Fibroblast of skin of abdomen (primary cell): ENCODE measurements at places on chromosomes 6 and 20.
A peak's percentile ranks its signal among the peaks of the same experiment; 100 is the strongest.

GRCh38 chr6:105250533-105250932 is 70.7 kb upstream of the POPDC3 start:
- DNase-seq = peak; percentile 73

GRCh38 chr6:14026831-14027539 is 90.6 kb upstream of the CD83 start:
- peak; percentile 56 for DNase-seq

DNA sequence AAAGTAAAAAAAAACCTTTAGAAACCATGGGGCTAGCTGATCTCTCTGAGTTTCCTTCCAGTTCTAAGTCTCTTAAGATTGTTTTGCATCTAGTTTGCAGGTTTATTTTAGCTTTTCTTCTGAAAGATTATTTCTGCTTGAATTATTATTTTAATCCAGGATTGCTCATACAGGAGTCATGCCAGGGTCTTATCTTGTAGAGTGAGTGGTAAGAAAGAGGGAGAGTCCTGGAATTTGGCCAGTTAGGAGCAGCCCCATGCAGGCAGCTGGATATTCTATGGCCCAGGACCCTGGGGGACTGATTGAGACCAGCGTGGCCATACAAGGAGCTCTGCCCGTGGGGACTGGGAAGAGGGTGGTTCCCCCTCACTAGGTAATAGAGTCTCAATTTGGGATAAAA is 178.9 kb upstream of the HEY2 start:
- no peak for DNase-seq

- no peak for DNase-seq
These were observed 33.1 kb downstream of the FGD2 start for GRCh38 chr6:37038292-37039198.

DNA sequence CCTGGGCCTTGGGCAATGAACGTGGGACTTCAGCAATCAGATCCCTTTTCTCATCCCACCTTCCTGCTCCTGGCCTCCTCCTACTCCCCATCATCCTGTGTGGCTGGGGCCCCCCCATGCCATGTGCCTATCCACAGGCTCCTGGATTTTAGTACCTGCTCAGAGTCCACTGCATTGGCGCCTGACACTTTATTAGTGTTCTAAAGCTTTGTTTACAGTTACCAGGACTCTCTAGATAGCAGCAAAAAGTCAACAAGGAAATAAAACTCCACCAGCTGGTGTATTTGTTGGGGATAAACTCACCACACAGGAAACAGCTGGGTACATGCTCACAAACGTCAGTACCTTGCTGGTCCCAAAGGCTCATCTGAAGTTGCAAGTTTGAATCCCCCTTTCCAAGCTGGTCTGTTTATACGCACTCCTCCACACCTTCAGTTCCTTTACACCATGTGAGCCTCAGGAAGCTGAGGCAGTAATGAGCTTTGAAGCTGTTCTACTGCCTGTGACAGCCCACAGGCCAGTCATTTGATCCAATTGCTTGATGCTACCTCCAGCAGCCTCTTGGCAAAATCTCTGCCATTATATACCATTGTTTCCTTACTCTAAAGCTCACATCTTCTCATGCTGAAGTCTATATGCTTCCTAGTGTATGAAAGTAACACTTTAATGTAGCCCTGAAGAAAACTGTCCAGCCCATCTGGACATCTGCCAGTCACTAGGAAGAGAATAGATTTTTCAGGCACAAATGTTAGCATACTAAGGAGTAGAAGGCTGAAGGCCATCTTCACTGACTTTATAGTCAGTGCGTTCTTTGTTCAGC is 76.6 kb downstream of the ANKEF1 start:
- DNase-seq = no peak

DNA sequence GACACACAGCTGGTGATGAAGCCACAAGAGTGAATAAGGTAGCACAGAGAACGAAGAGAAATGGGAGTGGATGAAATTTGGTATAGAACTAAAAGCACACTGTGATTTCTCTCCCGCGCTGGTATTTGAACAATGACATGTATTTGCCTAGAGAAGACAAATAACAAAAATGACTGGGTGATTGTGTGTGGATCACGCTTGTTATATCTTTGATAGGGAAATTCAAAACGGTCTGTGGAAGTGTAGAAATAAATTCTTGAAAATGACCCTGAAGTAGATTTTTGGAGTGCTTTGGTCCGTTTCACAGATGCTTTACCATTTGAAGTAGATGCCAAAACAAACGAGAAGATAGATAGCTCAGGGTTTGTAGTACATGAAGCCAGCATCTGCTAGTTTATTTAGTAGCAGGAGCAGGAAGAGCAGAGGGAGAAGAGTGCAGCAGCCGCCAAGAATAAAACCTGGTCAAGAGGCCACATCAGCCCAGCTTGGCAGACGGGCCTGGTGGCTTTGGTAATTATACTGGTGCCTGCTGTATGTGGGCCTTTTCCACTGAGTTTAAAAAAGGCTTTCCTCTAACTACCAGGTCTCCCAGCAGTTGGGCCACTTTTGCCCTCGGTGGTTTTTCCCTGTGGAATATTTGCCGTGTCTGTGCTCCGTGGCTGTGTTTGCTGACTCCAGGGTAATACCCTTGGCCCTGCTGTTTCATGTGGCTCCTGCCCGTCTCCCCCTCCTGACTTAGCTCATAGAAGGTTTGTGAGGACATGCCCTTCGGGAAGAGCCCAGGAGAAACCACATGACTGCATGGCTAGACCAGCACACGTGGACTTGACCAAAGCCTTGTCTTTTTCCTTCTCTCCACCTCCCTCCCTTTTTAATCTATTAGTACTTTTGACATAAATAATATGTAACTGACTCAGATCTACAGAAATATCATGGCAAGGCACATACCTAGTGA is 294.0 kb downstream of the SOX4 start:
- DNase-seq = peak; percentile 63

DNA sequence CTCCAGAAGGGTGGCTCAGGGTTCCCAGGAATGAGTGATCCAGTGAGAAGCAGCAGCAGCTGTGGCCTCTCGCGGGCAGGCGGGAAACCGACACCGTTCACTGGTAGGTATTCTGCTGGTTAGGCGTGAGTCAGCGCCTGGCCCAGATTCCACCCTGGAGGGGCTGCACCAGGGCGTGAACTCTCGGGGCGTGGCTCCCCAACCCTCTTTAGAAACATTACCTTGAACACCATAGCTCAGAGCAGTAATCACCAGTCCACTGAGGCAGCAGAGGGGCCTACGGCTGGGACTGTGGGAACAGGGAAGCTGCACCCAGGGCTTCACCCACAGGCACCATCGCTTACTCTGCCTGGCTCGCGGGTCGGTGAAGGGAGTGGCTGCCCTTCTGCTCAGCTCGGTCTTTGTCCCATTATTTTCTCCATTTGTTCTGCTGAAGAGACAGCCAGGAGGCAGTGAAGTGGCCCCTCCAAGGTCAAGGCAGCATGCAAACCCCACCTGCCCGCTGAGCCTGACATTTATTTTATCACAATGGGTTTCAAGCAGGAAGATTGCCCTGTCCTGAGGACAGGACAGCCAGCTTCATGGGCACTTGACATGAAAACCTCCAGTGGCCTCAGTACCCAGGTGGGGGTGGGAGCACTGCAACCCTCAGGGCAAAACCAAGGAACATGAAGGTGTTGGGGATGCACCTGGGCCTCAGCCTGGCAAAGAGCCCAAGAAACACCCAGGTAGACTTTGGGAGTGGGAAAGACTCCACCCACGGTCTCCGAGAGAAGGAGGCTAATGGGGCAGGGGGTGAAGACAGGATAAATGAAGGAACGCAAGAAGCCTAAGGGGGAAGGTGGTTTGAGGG is 51.0 kb upstream of the CD93 start:
- DNase-seq = no peak

DNA sequence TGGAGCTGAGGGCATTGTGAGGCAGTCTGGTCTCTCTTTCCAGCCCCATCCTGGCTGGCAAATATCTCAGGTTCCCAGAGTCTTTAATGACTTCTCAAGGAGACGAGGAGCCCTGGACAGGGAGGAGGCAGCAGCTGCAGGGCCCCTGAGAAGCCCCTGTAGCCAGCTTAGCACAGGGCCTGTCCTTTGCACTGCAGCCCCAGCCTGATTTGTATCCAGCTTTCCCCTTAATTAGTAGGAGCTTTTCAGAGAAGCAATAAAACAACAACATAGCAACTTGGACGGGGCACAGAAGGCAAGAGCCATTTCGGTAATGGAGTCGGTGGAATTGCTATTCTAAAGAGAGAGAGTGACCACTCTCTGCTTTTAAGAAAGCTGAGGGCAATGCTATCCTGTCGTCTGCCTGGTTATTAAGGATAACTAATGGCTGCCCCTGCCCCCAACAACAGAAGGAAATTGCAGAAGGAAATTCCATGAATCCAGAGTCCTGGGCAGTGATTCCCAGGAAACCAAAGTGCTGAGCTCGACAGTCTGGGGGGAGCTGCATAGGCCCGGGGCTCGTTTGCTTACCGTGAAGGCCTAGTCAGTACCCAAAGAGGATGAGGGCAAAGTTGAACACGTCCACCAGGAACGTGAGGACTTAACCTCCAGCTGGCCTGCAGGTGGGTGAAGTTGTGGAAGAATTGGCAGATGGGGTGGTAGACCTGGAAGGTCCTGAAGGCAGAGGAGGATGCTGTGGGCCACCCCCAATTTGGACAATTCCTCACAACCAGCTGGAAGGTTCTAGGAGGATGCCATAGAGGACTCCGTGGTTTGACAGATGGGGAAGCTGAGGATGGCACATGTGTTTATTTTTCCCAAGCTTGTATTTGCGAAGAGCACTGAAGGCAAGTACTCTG is 50.3 kb downstream of the NPEPL1 start:
- no peak for DNase-seq

DNA sequence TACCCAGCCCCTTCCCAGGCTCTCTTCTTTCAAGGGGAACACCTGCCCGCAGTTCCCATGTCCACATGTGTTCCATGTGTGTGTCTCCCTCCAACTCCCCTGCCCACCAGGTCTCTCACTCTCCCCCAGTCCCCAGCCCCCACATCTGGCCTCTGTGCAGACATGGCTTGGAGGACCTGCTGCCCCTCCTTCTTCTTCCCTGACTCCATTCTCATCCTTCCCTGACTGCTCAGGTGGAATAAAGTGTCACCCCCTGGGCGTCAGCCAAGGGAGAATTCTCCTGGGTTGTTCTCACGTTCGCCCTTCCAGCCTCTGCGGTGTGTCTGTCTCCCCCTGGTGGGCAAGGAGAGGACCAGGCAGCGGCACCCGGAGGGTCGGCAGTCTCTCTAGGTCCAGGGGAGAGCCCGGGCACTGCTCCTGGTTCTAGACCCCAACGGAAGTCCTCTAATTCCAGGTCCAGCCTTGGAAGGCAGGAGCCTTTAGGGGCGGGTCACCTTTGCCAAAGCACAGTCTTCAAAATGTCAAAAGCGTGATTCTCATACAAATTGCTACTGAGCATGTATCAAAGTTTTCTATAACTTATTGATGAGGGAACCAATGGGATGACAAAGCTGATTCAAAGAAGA is 50.5 kb downstream of the EBF4 start:
- peak; percentile 58 for DNase-seq

DNA sequence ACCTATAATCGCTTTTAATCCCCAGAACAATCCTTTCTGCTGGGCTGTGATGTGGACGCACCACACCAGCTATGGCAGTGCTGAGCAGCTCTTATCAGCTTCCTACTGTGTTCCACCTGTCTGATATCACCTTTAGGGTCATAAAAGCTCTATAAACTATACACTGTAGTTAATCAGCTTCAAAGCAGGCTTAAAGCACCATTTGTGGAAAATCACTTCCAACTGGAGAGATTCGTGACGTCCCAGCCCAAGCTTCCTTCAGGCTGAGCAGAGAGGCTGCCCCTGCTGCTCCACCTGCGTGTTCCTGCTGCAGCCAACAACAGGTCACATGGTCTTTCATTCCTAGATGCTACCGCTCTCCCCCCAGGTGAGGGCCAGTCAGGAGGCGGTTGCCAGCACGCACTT is 156.5 kb downstream of the SMOC2 start:
- DNase-seq = no peak

DNA sequence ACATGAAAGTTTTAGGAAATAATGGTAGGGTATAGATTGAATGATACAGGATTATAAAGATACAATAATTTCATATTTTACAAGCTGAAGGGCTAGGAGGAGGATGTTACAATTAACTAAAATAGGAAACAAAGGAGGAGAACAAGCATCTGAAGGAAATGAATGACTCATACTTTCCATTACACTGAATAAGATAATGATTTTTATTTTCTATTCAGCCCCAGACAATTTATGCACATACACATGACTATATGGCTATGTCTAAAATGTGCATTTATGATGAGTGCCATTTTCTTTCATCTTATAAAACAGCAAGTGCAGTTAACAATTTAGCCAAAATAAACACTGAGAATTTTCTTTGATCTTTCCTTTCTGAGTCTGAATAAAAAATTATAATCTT is 994.6 kb upstream of the ADGRB3 start:
- peak; percentile 20 for DNase-seq

DNA sequence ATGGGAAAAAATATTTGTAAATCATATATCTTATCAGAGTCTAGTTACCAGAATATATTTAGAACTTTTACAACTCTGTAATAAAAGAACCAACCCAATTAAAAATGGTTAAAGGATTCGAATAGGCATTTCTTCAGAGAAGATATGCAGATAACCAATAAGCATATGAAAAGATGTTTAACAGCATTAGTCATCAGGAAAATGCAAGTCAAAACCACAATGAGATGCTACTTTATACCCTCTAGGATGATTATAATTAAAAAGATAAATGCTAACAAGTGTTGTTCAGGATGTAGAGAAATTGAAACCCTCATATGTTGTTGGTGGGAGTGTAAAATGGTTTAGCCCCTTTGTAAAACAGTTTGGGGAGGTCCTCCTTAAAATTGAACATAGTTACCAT is 94.1 kb downstream of the LRRC1 start:
- DNase-seq = peak; percentile 48

DNA sequence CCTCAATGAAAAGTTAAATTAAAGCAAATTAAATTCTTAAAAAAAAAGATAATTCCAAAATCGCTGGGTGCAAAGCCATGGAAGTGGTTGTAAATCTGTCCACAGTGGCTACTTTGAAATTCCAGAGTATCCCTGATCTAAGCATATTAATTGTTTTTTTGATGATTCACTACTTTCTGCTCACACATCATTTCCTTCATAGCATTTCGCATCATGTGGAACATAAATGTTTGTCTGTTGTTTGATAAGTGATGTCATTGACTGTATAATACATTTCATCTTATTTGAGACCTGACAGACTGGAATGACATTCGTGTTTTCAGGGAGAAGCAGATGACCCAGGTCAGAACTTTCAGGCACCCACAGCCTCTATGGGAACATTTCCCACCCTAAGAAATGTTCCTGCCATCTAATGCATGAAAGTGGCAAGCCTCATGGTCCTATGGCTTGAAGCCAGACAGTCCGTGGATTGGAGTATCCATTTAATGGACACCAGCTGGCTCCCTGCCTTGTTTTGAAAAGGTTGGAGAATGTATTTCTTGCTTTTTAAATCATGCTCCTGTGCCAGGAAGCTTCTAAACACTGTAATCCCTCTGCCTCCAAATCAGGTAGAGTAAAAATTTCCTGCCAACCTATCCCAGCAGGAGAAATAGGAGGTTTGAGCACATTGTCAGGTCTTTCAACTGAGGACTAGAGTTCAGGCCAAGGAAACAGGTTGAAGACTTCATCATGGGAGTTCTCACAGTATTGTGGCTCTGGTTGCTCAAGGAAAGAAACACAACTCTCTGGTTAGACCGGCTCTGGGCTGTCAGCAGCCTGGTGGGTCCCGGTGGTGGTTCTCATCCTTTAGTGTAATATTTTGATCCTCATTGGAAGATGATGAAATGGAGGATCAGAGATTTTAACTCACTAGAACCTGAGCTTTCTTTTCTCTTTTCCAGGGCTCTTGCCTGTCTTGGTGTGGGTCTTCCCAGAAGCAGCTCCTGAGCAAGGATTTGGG is 157.9 kb downstream of the SLC24A3 start:
- no peak for DNase-seq
